ENCODE measurements at places on chromosomes 3 and 15. TPM values are rescaled to one million over a fixed set of nuclear protein-coding genes. Genes with fewer than 3 reads are reported as not detected.

DNA sequence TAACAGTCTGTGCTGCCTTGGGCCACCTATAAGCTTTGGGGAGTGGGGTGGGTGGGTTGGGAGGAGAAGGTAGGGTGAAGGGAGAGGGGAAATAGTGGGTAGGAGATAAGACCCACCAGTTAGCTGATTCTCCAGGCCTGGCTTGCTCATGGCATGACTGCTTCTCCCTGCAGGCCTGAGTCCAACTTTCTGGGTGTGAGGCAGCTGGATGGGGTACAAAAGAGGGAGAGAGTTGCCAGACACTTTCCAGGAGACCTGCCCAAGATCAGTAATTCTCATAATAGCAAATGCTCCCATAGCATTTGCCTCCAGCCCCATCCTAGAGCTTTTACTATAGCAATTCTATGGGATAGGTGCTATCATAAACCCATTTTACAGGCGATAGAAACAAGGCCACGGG, 7.7 kb downstream of the CGNL1 start:
- no peak for DNase-seq

DNA sequence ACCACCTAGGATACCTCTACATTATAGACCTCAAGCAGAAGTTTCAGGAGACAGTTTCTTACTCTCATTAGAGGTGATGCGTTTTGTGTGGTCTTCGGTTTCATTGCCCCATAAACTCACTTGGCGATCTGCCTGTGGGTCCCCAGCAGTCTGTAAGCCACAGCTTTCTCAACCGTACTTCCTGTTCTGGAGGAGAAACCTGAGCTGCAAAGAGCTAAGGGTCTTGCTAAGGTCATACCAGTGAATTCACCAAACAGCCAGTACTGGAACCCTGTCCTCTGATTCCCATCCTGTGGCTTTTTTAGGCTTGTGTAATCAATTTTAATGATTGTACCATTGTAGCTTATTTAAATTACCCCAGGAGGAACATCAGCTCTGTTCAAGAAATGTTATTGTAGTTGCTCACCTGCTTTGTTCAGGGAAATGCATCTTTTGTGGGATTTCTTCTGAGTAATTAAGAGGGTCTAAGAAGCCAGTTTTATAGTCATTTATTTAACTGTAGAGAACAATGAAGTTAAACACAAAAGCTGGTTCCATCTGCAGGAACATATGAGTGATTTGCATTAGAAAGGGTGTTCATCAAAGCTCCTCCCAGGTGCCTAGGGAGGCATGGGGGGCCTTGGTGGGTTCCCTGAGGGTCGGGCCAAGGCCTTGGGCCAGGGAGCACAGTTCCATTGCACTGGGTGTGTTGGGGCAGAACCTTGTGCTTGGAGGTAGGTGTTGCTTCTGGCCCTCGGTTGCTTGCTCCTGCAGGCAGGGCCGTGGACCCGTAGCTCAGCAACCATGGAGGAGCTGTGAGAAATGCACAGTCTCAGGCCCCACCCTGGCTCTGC, 69.6 kb downstream of the APBA2 start:
- DNase-seq = no peak

Gene PAQR9
- total RNA-seq = 0.03 TPM

Gene WWTR1
- 130 TPM for total RNA-seq

Gene UBA7
- 5.3 TPM for total RNA-seq

Measured in Caki2 (cell line).